Vagina (tissue), 2 donors: ENCODE measurements at places on chromosomes 11 and 22.

DNA sequence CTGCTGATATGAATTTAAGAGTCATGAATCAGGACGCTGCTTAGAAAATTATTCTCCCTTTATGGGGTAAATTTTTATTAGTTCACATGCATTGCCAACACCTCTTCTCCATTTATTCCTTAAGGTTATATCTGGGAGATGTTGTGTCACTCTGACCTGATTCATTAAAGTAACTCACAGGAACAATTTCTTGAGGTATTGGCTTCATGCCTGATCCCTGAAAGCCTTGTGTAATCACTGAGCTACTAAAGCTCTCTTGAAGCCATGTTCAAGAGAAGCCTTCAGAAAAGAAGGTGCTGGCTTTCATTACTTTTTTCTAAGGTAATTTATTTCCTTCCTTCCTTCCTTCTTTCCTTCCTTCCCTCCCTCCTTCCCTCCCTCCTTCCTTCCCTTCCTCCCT is 420.6 kb downstream of the RAB38 start:
- H3K36me3 ChIP-seq = no peaks in the 10 kb centered on the region
- no peak overlapping the region for H3K27ac ChIP-seq
- H3K4me1 ChIP-seq = no peaks in the 10 kb centered on the region
- no peaks in the 10 kb centered on the region for H3K27me3 ChIP-seq

DNA sequence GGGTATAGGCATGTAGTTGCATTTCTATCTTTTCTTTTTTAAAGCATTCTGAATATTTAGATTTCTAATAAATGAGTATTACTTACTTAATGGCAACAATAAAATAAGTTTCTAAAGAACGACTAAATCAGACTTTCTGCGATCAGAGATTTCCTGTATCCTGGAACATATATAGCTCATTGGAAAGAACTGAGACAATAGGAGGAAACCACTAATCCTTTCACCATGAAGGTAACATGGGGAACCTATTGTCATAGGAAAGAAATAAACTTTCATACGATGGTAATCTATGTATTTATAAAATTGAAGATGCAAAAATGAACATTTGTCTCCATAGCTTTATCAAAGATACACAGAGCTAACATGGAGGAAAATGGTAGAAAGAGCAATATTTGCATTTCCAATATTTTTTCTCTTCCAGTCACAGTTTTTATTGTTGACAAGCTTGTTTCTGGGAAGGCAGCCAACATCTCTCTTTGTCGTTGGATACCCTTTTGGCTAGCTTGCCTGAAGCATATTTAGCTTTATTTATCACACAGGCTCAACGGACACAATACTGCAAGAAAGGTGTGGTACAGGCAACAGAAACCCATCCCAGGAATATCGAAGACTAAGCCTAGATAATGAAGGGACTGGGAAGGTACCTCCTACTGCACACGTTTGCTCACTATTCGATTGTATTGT is 293.3 kb upstream of the MPPED2 start:
- no peaks in the 10 kb centered on the region for H3K27me3 ChIP-seq
- H3K4me1 ChIP-seq = peaks cover 12% of the 10 kb centered on the region
- H3K36me3 ChIP-seq = no peaks in the 10 kb centered on the region
- no peak overlapping the region for H3K27ac ChIP-seq
- no peak overlapping the region for H3K4me3 ChIP-seq

GRCh38 chr11:125414121-125414520 is 81.9 kb downstream of the FEZ1 start:
- no peaks in the 10 kb centered on the region for H3K4me1 ChIP-seq
- H3K27ac ChIP-seq = no peak overlapping the region
- no peak overlapping the region for H3K4me3 ChIP-seq
- DNase-seq = no peak
- no peaks in the 10 kb centered on the region for H3K36me3 ChIP-seq
- H3K27me3 ChIP-seq = no peaks in the 10 kb centered on the region

- peaks cover 4% of the 10 kb centered on the region for H3K27me3 ChIP-seq
- H3K4me3 ChIP-seq = no peak overlapping the region
- H3K27ac ChIP-seq = no peak overlapping the region
- peaks cover 10% of the 10 kb centered on the region for H3K4me1 ChIP-seq
- DNase-seq = no peak
- H3K36me3 ChIP-seq = no peaks in the 10 kb centered on the region
Measured at GRCh38 chr11:2440646-2441045, 3.7 kb downstream of the TRPM5 start.

- H3K4me1 ChIP-seq = peaks cover 54% of the 10 kb centered on the region
- no peaks in the 10 kb centered on the region for H3K27me3 ChIP-seq
- H3K36me3 ChIP-seq = no peaks in the 10 kb centered on the region
Measured at GRCh38 chr11:134231958-134232659, 7.6 kb downstream of the VPS26B start.

DNA sequence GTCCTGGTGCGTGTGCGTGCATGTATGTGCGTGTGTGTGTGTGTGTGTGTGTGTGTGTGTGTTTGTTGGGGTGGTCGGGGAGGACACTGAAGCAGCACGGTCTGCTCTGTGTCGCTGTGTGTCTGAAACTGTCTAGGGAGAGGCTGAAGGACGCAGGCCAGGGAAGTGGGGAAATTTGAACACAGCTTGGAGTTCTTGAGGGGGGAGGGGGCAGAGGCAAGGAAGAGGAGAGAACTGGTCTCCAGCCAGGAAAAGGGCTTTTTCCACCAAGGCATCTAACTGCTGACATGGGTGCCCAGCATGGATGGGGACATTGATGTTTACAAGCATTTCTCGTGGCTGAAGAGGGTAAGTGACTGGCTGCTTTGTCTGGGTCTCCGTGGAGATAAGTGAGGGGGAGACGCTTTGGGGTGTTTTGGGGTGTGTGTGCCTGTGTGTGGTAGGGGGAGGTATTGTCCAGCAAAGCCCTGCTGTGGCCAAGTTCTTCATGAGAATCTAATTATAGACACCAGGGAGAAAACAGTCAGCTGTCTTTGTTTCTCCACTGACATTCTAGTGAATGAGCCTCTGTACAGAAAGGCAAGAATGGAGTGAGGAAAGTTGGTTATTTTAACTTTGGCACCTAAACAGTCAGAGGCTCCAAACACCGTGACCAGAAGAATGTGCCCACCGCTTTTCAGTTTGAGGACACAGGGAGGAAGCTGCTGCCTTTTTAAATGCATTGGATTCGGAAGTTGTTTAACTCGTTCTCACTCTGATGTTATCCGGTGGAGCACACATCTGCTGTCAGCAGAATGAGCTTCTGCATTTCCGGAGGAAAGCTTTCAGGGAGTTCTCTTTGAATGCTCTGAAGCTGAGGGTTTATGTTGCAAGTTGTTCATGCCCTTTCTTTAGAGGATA is 63.7 kb downstream of the PPFIBP2 start:
- peak overlapping the region; percentile 93 for H3K27ac ChIP-seq
- peak overlapping the region; percentile 41 for H3K4me3 ChIP-seq
- H3K4me1 ChIP-seq = peaks cover 72% of the 10 kb centered on the region
- no peaks in the 10 kb centered on the region for H3K27me3 ChIP-seq

- H3K27ac ChIP-seq = no peak overlapping the region
- DNase-seq = no peak
- no peaks in the 10 kb centered on the region for H3K4me1 ChIP-seq
- H3K27me3 ChIP-seq = no peaks in the 10 kb centered on the region
- no peak overlapping the region for H3K4me3 ChIP-seq
Measured at GRCh38 chr11:72446929-72447769, 12.8 kb upstream of the CLPB start.

DNA sequence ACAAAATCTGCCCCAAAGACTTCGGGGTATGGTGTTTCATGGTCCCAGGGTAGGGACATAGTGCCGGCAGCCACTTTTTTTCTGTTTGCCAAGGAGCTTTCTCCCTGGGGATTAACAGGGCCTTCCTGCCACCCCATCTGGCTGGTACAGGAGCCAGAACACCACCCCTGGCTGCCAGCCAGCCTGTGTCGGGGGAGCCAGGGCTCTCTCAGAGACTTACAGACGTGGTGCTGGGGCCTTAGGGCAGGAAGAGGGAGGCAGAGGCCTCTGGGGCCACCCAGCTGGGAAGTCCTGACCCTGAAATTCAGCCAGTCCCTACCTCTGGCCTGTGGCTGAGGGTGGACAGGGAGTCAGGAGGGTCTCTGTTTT is 52.4 kb upstream of the CDON start:
- peak overlapping the region; percentile 81 for H3K27ac ChIP-seq
- no peak for DNase-seq
- H3K4me3 ChIP-seq = no peak overlapping the region
- H3K27me3 ChIP-seq = no peaks in the 10 kb centered on the region

- no peaks in the 10 kb centered on the region for H3K4me1 ChIP-seq
- H3K4me3 ChIP-seq = no peak overlapping the region
- no peak for DNase-seq
- no peak overlapping the region for H3K27ac ChIP-seq
- H3K27me3 ChIP-seq = no peaks in the 10 kb centered on the region
Measured at GRCh38 chr11:111120161-111120560, 125.4 kb upstream of the POU2AF2 start.

GRCh38 chr22:26444777-26445176 is 15.7 kb downstream of the ASPHD2 start:
- no peak for DNase-seq
- no peaks in the 10 kb centered on the region for H3K36me3 ChIP-seq
- H3K4me3 ChIP-seq = no peak overlapping the region

GRCh38 chr11:69588270-69588669 is 52.7 kb upstream of the CCND1 start:
- no peaks in the 10 kb centered on the region for H3K27me3 ChIP-seq
- DNase-seq = no peak
- H3K27ac ChIP-seq = no peak overlapping the region
- no peaks in the 10 kb centered on the region for H3K4me1 ChIP-seq

DNA sequence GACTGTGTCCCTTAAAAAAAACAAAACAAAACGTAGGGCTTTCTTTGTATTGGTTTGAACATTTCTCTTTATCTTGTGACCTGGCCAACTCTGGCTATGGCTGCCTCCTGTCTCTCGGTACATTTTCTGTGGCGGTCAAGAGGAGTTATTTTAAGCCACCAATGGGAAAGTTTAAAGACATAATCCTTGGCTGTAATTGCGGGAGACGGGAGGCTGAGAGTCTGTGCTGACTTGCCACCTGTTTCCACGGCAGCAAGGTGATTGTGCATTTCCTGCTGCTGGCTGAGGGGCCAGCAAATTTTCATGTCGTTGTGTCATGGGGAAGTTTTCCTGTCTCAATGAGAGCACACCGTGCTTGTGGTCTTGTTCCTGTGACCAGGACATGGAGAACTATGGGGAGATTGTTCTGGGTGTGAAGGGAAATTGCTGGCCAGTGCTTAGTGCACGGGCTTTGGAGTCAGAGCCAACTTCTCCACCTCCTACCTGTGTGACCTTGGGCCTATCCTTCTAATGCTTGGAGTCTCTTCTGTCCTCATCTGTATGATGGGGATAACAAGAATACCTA is 11.0 kb downstream of the PTPRJ start:
- no peaks in the 10 kb centered on the region for H3K4me1 ChIP-seq
- H3K27ac ChIP-seq = no peak overlapping the region
- DNase-seq = no peak
- no peak overlapping the region for H3K4me3 ChIP-seq

GRCh38 chr11:2156416-2157182 is 4.4 kb downstream of the INS start:
- no peak for DNase-seq
- H3K4me3 ChIP-seq = no peak overlapping the region
- H3K4me1 ChIP-seq = peaks cover 3% of the 10 kb centered on the region
- H3K27ac ChIP-seq = no peak overlapping the region

DNA sequence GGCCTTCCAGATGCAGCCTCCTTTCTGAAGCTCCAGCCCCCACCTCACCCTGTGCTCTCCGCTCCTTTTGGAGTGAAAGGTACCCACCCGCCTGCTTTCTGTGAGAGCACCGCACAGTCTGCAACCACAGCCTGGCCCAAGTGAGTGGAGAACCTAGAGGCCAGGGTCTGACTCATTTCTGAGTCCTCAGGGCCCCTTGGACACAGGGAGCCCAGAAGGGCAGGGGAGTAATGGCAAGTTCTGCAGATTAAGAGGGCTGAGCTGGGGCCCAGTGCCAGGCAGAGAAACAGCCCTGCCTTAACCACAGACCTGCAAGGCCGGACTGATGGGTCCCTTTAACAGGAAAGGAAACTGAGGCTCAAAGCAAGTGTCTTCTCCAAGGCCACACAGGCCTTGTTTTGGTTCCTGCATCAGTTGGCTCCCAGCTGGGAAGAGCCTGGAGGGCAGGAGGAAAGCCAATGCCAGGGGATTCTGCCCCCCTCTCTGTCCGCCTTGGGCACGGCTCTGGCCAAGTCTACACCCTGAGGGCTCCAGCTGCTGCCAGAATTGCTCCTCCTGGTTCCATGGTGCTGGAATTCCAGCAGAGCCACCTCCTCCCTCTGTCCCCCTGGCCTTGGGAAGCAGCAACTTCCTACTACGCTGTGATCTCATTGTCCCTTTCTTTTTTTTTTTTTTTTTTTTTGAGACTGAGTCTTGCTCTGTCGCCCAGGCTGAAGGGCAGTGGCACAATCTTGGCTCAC is 55.1 kb downstream of the CYTH4 start:
- no peaks in the 10 kb centered on the region for H3K4me1 ChIP-seq
- H3K27ac ChIP-seq = no peak overlapping the region
- DNase-seq = no peak
- H3K4me3 ChIP-seq = no peak overlapping the region
- H3K36me3 ChIP-seq = no peaks in the 10 kb centered on the region
- peaks cover 7% of the 10 kb centered on the region for H3K27me3 ChIP-seq

DNA sequence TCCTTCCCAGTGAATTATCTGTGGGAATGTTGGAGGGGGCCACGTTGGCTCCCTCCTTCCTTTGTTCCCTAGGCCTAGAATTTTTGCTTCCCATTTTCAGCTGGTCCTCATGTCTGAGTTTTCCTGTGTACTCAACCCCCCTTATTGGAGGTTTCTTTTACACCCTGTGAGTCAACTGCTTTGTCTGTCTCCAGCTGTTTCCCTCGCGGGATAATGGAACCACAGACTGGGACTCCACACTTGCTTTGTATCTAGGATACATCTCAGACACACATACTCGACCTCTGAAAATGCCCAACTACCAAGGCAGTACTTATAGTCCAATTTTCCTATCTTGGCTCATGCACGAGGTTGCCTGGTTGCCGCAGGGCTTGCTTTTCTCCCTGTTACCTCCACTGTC is 352.7 kb upstream of the MPPED2 start:
- no peaks in the 10 kb centered on the region for H3K4me1 ChIP-seq
- no peak overlapping the region for H3K4me3 ChIP-seq
- no peak for DNase-seq
- H3K27me3 ChIP-seq = no peaks in the 10 kb centered on the region
- no peaks in the 10 kb centered on the region for H3K36me3 ChIP-seq

DNA sequence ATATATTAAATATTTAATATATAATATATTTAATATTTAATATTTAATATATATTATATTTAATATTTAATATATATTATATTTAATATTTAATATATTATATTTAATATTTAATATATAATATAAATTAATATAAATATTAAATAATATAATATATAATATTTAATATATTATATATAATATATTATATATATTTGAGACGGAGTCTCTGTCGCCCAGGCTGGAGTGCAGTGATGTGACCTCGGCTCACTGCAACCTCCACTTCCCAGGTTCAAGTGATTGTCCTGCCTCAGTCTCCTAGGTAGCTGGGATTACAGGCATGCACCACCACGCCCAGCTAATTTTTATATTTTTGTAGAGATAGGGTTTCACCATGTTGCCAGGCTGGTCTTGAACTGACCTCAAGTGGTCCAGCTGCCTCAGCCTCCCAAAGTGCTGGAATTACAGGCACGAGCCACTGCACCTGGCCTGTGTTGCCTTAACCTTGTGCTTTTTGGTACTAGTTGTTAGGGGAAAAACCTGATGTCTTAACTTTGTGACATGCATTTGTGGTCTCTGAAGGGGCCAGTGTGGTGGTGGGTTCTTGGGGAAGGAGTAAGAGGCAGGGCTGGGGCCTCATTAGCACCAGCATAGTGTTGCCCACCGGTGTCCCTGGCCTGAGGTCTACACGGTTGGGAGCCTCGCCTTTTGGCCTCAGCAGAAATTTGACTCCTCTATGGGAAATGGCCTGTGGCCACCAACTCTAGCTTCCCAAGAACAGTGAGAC is 16.6 kb downstream of the SEC14L3 start:
- no peaks in the 10 kb centered on the region for H3K36me3 ChIP-seq
- DNase-seq = no peak
- no peak overlapping the region for H3K27ac ChIP-seq
- no peaks in the 10 kb centered on the region for H3K4me1 ChIP-seq
